Esophagus muscularis mucosa (tissue), 4 donors: ENCODE measurements at places on chromosomes 7 and 10. TPM values are rescaled to one million over a fixed set of nuclear protein-coding genes. Genes with fewer than 3 reads are reported as not detected.

FFAR4 gene
- total RNA-seq, result 0.42 TPM

PTPRN2 gene
- 2.1 TPM for total RNA-seq

CLEC5A gene
- not detected for total RNA-seq

NUDT13 gene
- total RNA-seq, result 3.4 TPM

DNA sequence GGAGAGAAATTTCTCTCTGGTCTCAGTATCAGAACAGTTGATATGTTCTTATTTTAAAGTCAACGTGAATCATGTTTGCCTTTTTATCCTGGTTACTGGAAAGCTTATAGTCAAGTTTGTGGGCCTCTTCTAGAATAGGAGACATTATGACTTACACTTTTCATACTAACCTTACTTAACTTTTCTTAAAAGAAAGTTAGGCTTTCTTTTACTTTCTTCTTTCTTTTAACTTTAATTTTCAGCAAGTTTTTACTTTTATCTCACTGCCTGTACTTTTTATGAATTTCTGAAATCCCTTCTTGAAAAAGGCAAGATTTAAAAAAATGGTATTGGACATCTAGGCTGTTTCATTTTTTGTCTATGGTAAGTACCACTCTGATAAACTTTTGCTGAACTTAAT lies 75.2 kb upstream of the DNAJB12 start:
- DNase-seq, result no peak
- no peak overlapping the region for H3K4me3 ChIP-seq
- H3K4me1 ChIP-seq, result peaks cover 4% of the 10 kb centered on the region
- H3K27ac ChIP-seq, result no peak overlapping the region

- H3K27me3 ChIP-seq, result no peaks in the 10 kb centered on the region
- H3K27ac ChIP-seq, result peak overlapping the region; percentile 72
- no peaks in the 10 kb centered on the region for H3K4me1 ChIP-seq
Observed at GRCh38 chr7:711922-712380, 14.5 kb upstream of the DNAAF5 start.

DNA sequence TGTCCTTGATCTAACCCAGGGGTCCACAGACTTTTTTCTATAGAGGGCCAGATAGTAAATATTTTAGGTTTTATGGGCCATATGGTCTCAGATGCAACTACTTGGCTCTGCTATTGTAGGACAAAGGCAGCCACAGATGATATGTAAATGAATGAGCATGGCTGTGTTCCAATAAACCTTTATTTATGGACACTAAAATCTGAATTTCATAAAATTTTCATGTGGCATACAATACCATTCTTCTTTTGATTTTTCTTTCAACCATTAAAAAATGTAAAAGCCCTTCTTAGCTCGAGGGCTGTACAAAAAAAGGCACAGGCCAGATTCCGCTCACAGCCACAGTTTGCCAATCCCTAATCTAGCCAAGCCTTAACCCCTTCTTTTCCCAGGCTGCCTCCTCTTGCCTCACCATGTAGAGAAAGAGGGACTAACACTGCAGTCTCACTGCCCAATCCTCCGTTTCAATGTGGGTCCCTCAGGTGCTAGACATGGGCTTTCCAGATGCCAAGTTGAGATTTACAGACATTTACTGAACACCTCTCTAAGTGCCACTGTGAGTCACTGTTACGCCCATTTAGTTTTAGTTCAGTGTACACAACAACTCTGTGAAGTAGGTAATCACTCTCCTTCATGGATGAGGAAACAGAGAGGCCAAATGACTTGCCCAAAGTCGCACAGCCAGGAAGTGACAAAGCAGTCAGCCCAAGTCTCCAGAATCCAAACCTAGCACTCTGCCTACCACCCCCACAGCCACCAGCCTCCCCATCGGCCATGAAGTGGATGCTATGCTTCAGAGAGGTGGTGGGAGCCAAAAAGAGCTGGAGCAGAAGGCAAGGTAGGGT lies 132.6 kb upstream of the PDLIM1 start:
- peaks cover 96% of the 10 kb centered on the region for H3K4me1 ChIP-seq
- DNase-seq, result no peak
- H3K27me3 ChIP-seq, result no peaks in the 10 kb centered on the region
- no peak overlapping the region for H3K4me3 ChIP-seq
- H3K36me3 ChIP-seq, result peaks cover 23% of the 10 kb centered on the region
- peak overlapping the region; percentile 97 for H3K27ac ChIP-seq

- no peaks in the 10 kb centered on the region for H3K27me3 ChIP-seq
- DNase-seq, result no peak
- H3K36me3 ChIP-seq, result no peaks in the 10 kb centered on the region
- no peak overlapping the region for H3K27ac ChIP-seq
- no peak overlapping the region for H3K4me3 ChIP-seq
- no peaks in the 10 kb centered on the region for H3K4me1 ChIP-seq
Observed at GRCh38 chr7:104826135-104826534, 187.9 kb upstream of the KMT2E start.

DNA sequence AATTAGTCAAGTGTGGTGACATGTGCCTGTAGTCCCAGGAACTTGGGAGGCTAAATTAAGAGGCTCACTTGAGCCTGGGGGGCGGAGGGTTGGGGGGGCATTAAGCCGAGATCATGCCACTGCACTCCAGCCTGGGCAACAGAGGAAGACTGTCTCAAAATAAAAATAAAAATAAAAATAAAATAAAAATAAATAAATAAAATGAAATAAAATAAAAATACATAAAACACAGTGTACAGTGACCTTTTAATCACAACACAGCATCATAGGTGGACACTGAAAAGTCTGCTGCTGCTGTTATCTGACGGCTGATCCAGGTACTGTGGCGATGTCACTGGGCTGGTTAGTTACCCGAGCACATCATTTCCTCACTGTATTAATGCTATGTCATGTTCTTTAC lies 27.1 kb downstream of the LARP4B start:
- H3K36me3 ChIP-seq, result peaks cover 5% of the 10 kb centered on the region
- H3K4me3 ChIP-seq, result no peak overlapping the region
- DNase-seq, result no peak
- no peak overlapping the region for H3K27ac ChIP-seq

GRCh38 chr7:27202018-27202861 lies 2.3 kb upstream of the HOXA13 start:
- peaks cover 100% of the 10 kb centered on the region for H3K27me3 ChIP-seq
- peaks cover 51% of the 10 kb centered on the region for H3K4me1 ChIP-seq
- H3K27ac ChIP-seq, result no peak overlapping the region
- H3K4me3 ChIP-seq, result no peak overlapping the region
- DNase-seq, result no peak

GRCh38 chr10:72334196-72334824 lies 20.4 kb downstream of the DNAJB12 start:
- peaks cover 24% of the 10 kb centered on the region for H3K36me3 ChIP-seq
- H3K4me1 ChIP-seq, result peaks cover 69% of the 10 kb centered on the region
- no peaks in the 10 kb centered on the region for H3K27me3 ChIP-seq
- no peak overlapping the region for H3K4me3 ChIP-seq
- H3K27ac ChIP-seq, result peak overlapping the region; percentile 84
- no peak for DNase-seq

DNA sequence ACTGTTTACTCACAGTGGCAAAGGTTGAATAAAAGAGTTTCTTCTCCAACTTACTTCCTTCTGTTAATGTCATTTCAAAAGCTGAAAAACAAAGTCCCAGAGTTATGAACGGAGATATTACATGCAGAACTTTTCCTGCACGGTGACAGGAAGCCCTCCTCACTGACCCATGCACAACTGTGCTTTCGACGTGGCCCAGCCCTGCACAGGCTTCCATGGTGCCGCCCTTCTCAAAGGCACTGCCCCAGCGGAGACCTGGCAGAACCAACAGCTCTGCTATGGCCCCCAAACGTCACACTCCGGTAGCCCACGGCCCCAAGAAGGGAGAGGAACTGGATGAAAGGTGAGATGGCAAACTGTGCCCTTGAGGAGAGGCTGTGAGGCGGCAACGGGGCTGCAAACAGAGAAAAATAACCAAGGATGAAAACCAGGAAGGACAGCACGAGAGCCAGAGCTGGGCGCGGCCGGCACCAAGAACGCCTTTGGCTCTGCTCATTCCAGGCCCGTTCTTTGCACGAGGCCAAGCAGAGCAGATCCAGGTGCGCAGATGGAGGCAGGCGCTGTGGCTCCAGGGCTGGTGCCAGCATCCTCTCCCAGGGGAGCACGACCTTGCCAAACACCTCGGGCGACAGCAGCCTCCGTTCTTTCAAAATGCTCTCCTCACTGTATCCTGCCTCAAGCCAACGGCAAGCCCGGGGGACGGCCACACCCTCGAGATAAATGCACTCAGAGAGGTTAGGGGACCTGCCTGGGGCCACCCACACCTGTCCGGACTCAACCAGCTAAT lies 7.0 kb upstream of the FUOM start:
- H3K27ac ChIP-seq, result no peak overlapping the region
- peaks cover 76% of the 10 kb centered on the region for H3K36me3 ChIP-seq
- no peaks in the 10 kb centered on the region for H3K27me3 ChIP-seq
- H3K4me1 ChIP-seq, result no peaks in the 10 kb centered on the region
- H3K4me3 ChIP-seq, result no peak overlapping the region

GRCh38 chr10:70306181-70306705 lies 22.4 kb upstream of the NPFFR1 start:
- H3K36me3 ChIP-seq, result peaks cover 4% of the 10 kb centered on the region
- H3K4me1 ChIP-seq, result peaks cover 4% of the 10 kb centered on the region
- no peak overlapping the region for H3K4me3 ChIP-seq
- H3K27ac ChIP-seq, result no peak overlapping the region

DNA sequence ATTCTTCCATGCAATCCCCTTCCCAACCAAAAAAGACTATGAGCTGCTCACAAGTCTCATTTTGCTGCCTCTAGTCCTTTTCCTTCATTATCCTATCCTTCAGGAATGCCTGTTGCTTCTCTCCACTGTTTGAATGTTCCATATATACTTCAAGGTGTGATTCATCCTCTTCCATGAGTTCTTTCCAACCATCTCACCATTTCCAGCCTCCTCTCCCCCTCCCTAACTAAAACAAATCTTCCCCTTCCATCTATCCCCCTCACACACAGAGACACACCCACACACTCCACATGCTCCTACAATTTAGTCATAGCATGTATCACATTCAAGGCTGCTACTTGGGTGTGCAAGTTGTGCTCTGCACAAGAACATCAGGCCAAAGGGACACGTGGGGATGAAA lies 254.3 kb downstream of the DYNC1I1 start:
- H3K4me3 ChIP-seq, result no peak overlapping the region
- H3K4me1 ChIP-seq, result no peaks in the 10 kb centered on the region
- no peak overlapping the region for H3K27ac ChIP-seq
- no peaks in the 10 kb centered on the region for H3K36me3 ChIP-seq

GRCh38 chr10:69412232-69412790 lies 4.4 kb downstream of the TACR2 start:
- H3K36me3 ChIP-seq, result no peaks in the 10 kb centered on the region
- H3K4me1 ChIP-seq, result peaks cover 25% of the 10 kb centered on the region
- H3K27me3 ChIP-seq, result no peaks in the 10 kb centered on the region
- no peak for DNase-seq
- H3K27ac ChIP-seq, result peak overlapping the region; percentile 95

DNA sequence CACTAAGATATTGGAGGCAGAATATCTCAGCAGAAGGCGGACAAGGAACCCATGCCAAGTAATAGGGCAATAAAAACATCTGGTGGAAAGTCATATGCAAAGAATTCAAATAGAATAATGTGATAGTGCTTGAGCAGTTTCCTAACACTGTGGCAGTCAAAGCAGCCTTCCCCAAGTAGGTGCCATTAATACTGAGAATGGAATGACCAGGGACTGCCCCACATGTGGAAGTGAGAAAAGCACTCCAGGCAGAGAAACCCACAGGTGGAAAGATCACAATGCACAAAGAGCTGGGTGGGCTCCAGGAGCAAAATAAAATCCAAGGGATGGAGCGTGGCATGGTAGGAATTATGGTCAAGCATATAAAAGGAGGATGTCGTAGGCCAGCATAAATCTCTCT lies 64.4 kb upstream of the NME8 start:
- no peaks in the 10 kb centered on the region for H3K27me3 ChIP-seq
- H3K27ac ChIP-seq, result no peak overlapping the region
- H3K4me3 ChIP-seq, result no peak overlapping the region
- no peaks in the 10 kb centered on the region for H3K36me3 ChIP-seq
- no peak for DNase-seq

DNA sequence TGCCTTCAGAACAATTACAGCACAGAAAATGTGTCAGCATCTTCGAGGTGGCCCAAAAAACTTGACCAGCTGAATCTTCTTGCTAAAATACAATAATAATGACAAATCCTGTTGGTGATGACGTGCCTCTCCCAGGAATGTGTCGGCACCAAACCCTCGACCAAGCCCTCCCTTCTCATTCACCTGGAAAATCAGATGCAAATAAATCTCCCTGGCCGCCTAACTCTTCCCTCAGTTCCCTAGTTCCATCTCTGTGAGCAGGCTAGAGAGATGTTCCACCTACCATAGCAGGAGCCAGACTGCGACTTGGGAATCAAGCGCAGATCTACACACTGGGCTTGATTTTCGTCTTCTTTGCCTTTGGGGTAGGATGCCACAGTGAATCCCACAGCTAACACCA lies 4.1 kb downstream of the PRSS1 start:
- H3K36me3 ChIP-seq, result no peaks in the 10 kb centered on the region
- H3K4me3 ChIP-seq, result no peak overlapping the region
- H3K27me3 ChIP-seq, result no peaks in the 10 kb centered on the region

GRCh38 chr10:15817409-15818046 lies 42.8 kb downstream of the MINDY3 start:
- no peak overlapping the region for H3K4me3 ChIP-seq
- H3K4me1 ChIP-seq, result peaks cover 11% of the 10 kb centered on the region
- H3K27ac ChIP-seq, result no peak overlapping the region
- DNase-seq, result no peak
